ENCODE measurements at places on chromosomes 16 and 17.
A peak's percentile ranks its signal among the peaks of the same experiment; 100 is the strongest.

GRCh38 chr16:55779402-55780094 lies 53.3 kb downstream of the CES1 start:
- no peak for DNase-seq

- no peak for DNase-seq
These were observed 85.3 kb upstream of the FOXF1 start for GRCh38 chr16:86424985-86425384.

- no peak for DNase-seq
These were observed 741.3 kb upstream of the SOX9 start for GRCh38 chr17:71379512-71379911.

DNA sequence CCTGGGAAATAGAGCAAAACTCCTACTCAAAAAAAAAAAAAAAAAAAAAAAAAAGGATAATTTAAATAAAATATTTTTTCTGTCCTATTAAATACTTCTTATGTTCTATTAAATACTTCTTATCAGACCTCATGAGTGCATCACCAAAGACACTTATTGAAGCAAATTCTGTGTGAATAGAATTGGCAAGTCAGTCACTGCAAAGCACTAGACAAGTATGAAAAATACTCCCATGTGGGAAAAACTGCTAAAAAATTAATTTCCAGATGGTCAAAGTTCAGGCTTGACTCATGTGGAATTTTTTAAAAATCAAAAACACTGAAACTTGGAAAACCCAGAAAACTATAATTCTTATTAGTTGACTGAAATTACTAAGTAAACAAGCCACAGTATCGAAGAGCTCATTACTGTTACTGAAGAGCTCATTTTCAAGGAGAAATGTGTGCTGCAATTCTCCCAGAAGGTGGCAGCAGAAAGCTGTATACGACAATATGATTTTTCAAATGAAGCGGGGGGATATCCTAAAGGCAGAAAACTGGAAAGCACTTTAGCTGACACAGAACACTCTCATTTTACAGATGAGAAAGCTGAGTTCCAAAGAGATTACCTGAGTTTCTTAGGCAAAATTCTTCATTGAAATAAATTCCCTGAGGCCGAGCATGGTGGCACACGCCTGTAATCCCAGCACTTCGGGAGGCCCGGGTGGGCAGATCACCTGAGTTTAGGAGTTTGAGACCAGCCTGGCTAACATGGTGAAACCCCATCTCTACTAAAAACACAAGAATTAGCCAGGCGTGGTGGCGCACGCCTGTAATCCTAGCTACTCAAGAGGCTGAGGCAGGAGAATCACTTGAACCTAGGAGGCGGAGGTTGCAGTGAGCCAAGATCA lies 15.9 kb upstream of the FBXO47 start:
- DNase-seq, result peak; percentile 79

GRCh38 chr16:56451753-56452689 lies 667 bp downstream of the OGFOD1 start:
- DNase-seq, result peak; percentile 27

DNA sequence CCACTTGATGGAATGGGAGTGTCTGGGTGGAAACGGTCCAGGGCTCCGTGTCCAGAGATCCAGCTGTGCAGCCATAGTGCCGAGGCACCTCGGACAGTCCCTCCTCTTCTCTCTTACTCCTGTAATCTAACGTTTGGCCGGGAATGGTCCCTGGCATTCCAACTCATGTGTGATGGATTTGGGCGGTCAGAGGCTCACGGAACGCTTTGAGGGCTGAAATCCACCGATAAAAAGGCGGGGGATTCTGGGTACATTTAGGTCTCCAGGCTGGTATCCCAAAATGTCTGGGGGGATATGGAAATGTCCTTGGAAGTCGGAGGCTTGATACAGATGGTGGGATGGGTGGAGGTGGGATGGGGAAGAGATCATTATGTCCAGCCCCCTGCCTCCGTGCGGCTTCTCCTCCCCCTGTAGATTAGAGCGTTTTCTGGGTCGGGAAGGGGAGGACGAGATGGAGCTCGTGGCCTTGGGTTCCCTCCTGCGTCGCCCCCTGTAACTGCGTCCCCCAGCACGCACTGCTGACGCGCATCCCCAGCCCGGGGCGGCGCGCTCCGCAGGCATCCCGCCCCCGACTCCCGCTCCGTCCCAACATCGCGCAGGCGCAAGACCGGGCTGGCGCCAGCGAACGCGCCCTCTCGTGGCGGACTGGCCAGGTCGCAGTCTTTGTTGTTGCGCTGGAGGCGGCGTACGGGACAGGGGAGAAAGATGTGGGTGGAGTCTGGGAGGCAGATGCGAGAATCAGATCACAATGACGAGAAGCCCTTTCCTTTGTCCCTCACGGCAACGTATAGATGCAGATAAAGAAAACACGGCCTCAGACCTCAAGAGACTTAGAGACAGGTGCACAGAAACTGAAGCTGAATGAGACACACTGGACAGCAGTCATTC lies 4.5 kb upstream of the SGCA start:
- peak; percentile 100 for DNase-seq

GRCh38 chr16:10121491-10121890 lies 60.7 kb downstream of the GRIN2A start:
- no peak for DNase-seq
